ENCODE measurements at places on chromosomes 3 and 15.

- no peak for DNase-seq
Observed at GRCh38 chr15:64017082-64017588, 29.1 kb downstream of the DAPK2 start.

DNA sequence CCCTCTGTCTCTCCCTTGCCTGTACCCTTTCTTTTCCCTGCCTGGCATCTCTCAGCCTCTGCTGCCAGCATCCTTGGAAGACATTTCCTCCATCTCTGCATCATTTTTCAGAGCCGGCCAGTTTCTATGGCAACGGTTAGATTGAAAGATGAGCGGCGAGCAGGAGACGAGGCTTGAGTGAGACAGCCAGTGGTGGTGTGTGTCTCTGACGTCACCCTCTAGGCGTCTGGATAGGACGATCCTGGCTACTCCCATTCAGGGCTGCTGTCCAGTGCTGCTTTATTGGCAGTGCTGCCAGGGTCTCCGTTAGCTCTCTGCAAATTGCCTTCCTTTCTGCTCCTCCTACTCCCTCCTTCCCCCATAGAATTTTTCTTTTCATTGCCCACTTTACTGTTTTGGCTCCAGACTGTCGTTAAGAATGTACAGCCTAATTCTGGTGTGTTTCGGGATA lies 57.9 kb downstream of the TRAK1 start:
- DNase-seq, result no peak

DNA sequence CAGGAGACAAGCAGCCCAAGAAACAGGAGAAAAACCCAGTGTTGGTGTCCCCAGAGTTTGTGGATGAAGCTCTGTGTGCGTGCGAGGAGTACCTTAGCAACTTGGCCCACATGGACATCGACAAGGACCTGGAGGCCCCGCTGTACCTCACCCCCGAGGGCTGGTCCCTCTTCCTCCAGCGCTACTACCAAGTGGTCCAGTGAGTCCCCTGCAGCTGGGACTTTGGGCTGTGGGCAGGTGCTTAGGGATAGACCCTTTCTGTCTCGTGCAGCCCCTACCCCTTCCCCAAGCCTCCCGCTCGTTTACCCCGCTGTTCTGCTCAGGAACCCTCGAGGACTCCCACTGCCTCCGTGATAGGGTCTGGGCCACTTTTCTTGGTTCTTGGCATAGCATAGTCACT lies 10.5 kb downstream of the TTLL3 start:
- DNase-seq, result no peak

- no peak for DNase-seq
Observed at GRCh38 chr3:58120075-58120812, 90.5 kb downstream of the DNASE1L3 start.

DNA sequence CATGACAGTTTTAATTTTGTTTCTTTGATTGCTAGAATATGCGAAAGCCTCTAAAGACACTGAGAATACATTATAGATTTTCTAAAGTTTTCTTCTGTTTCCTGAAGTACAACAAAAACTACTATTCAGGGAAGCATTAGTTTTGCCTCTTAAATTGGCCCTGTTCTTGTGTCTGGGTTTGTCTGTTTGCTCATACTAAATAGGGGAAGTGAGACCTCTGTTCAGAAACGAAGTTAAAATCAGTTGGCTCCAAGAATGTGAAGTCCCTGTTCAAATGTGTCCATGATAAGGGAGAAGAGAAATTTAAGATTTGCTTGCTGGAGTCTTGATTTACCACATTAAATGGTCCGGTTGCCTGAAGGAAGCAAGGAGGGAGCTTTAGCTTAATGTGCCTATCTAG lies 327.3 kb upstream of the GBE1 start:
- no peak for DNase-seq

DNA sequence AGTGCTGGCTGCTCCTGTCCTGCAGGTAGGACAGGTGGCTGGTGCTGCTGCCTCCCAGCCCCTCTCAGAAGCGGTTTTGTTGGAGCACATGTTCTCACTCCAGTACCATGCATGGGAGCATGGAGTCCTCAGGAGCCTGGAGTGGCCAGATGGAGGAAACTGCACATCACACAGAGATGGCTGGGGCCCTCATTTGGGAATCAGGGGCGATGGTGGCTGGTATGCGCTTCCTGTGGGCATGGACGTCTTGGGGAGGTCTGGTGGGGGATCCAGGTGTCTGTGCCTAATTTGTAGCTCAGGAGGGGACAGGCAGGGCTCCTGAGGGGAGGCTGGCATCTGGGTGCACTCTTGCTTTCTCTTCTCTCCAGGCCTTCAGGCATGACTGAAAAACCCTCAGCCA lies 168.2 kb downstream of the KLF13 start:
- DNase-seq, result no peak

GRCh38 chr3:105965384-105965783 lies 96.6 kb upstream of the CBLB start:
- no peak for DNase-seq

DNA sequence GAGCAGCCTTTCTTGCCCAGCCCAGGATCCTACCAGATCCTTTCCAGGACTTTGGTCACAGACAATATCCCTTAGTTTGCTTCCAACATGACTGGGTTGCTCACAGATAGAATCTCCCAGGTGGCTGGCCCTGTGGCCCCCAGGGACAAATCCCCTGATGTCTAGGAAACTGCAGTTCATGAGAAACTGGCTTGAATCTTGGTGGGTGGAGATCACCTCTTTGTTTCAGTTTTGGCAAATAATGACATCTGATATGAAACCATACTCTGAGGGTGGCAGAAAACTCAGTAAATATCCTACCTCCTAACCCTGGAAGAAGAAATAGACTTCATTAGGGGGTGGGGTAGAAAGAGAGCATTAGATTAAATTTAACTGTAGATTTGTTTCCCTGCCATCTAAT lies 44.1 kb upstream of the PFN2 start:
- DNase-seq, result no peak
